ENCODE measurements at places on chromosomes 5 and 9.

- no peak for DNase-seq
Observed at GRCh38 chr9:34742710-34743109, 32.8 kb upstream of the CCL21 start.

DNA sequence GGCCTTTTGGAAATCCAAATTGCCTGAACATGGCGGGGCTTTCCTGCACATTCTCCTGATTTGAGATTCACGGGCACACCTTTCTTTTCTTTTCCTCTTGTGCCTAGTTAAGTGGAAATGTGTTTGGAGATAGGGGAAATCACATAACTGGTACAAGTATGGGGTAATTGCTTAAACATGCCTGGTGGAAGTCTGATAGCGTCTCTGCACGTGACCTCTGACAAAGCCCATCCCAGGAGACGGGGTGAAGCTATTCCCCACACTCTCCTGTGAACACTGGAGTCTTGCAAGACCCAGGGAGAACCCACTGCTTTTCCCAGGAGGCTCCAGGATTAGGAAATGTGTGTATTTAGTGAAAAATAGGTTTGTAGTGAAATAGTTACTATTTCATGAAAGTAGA is 2.9 kb upstream of the REEP2 start:
- DNase-seq: no peak

- no peak for DNase-seq
Observed at GRCh38 chr5:31738199-31738598, 99.3 kb downstream of the PDZD2 start.

GRCh38 chr5:132868754-132869153 is 2.3 kb downstream of the UQCRQ start:
- DNase-seq: no peak

DNA sequence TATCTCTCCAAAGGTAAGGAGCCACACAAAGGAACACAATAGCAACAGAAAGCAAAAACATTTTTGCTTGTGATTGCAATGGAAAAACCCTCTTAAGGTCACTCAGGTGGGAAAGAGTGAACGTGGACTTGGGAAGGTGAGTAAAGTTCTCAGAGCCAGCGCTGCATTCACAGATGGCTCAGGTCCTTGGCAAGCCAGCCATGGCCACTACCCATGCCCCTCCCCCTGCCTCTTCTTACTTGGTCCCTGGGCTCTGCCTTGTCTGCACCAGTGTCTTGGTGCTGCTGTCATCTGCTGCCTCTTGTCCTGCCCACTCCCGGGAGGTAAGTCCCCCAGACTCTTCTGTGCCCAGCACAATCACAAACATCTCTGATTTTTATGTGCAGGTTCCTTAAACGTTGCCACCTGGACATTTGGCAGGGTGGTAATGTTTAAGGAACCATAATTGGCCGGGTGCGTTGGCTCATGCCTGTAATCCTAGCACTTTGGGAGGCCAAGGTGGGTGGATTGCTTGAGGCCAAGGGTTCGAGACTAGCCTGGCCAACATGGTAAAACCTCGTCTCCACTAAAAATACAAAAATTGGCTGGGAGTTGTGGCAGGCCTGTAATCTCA is 74.6 kb downstream of the FEM1C start:
- DNase-seq: no peak

GRCh38 chr9:83491995-83492394 is 46.2 kb downstream of the FRMD3 start:
- no peak for DNase-seq

DNA sequence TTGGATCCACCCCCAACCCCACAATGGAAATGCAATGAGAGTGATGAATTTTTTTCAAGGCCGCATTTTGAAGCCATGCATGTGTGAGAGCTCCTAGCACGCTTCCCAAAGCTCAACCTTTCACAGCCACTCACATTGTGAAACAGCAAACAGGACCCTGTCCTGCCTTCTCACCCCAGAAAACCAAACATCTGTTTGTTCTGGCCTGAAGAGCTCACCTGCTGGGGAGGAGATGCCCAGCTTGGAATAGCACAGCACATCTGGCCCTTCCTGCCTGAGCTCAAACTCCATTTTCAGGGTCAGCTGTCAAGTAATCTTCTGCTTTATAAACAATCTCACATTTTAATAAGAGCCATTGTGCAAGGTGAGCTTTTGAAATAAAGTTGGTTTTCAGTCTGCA is 54.8 kb downstream of the SAXO1 start:
- no peak for DNase-seq

- peak; percentile 20 for DNase-seq
Observed at GRCh38 chr5:78760366-78760765, 111.8 kb upstream of the LHFPL2 start.

DNA sequence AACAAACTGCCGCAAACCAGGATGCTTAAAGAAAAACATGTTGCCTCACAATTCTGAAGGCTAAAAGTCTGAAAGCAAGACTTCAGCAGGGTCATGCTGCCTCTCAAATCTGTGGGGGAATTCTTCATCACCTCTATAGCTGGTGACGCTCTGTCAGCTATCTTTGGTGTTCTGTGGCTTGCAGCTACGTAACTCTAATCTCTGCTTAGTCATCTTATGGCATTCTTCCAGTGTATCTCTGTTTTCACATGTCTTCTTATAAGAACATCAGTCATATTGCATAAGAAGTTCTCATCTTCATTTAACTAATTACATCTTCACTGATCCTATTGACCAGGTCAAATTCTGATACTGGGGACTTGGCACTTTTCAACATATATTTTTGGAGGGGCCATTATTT is 243.0 kb downstream of the CDH10 start:
- no peak for DNase-seq

- DNase-seq: no peak
Observed at GRCh38 chr5:148469501-148469935, 85.8 kb downstream of the FBXO38 start.

DNA sequence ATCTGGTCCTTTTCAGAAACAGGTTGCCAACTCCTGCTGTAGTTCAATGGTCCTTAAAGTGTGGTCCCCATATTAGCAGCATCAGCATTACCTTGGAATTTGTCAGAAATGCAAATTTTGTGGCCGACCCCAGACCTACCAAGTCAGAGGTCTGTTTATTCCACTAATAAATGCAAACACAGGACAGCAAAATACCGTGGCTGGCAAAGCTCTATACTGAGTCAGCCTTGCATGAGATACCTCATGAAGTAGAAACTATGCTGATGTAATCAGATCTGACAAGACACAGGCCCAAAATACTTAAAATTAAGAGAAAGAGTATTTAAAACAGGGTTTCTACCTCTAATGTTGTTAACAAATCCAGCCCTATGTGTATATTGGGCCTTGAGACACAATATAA is 3.0 kb downstream of the GOLM1 start:
- no peak for DNase-seq

DNA sequence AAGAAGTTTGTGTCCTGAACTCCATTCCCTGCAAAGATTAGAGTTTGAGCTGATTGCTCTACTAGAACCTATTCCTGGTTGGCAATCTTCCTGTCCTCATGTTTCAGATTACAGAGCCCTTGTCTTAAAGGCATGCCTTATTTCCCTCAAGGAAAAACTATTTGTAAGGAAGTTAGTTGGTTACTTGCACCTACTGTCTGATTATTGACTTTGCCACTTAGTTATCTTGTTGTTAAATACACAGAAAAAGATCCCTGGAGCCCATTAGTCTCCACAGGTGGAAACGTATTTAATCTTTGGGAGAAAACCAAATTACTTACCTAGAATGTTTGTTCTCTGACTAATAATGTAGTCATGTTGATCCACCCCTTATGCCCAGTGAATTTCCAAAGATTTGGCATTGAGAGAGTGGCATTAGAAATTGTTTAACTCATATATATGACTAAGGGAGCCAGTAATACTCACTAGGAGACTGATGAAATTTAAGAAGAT is 132.3 kb upstream of the ELL2 start:
- no peak for DNase-seq

DNA sequence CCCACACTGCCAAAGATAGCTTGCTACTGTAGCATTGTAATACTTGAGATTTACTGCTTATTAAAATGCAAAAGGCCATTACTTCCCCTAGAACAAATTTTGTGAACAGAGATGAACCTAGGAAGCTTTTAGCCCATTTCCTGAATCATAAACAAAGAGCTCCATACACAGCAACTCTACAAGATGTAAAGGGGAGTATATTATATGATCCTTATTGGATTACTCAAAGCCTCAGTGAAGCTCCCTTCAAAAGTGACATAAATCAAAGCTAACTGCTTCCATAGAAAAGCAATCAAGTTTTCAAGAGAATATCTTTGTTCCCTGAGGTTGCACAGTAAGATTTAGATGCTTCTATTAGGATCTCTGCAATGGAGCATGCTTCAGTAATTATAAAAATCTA is 629.8 kb downstream of the EFNA5 start:
- DNase-seq: no peak

GRCh38 chr5:78597068-78597973 is 51.3 kb downstream of the LHFPL2 start:
- no peak for DNase-seq

DNA sequence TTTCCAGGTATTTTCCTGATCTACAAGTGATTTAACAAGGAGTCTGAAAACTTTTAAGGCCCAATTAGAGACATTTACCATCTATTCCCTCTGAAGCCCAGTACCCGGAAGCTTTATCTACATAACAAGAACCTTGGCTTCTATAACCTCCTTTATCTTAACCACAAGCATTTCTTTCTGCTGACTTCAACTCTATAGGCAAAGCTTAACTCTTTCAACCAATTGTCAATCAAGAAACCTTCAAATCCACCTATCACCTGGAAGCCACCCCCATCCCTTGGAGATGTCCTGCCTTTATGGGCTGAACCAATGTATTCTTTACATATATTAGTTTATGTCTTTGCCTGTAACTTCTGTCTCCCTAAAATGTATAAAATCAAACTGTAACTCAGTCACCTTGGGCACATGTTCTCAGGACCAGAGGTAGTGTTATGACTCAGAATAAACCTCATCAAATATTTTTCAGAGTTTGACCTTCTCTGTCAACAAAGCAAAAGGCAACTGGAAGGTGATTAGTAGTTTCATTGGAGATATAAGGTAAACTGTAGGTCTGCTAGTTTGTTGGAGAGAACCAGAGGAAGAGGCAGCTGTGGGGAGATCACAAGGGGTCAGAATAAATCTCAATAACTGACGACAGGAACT is 13.0 kb upstream of the RIMOC1 start:
- DNase-seq: no peak

DNA sequence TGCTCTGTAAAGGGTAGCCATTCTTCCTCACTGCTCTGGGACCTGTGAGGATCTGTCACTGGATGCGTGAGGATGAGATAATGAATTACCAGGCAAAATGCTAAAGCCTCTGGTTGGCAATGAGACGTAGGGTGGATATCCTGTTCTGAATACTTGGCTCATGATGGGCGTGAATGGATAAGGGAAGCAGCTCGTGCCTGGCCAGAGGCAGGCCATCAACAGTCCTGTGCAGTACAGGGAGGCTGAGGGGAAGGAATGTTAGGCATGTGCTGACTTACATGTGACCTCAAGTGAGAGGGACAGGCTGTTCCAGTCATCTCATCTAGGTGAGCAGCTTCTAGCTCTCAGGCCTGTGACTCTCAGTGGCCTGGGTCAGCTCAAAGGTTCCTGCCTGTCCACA is 172.8 kb downstream of the CARTPT start:
- no peak for DNase-seq

DNA sequence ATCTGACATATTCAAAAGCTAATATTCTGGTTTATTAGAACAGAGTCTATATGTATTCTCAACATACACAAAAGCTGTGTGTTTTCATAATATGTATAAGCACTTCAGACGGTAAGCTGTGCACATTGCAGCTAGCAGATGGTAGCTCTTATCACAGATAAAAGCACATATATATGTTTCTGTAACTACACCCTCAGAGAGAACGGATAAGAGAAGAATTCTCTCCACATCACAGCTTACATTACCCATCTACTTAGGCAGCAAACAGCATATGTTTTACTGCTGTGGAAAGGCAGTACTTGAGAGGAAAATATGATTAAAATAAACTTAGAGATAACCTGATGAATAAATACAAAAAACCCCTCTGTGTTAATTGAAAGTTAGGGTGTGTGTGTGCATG is 450.9 kb upstream of the ZNF608 start:
- DNase-seq: no peak

DNA sequence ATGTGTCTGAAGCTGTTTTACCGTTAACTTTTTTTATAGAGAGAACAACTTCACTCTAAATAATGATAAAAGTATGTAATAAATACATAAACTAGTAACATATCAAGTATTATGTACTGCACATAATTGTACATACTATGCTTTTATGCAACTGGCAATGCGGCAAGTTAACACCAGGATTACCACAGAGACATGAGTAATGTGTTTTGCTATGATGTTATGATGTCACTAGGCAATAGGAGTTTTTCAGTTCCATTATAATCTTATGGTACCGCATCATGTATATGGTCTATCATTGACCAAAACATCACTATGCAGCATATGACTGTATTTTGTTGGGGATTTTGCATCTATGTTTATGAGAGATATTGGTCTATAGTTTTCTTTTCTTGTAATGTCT is 326.4 kb upstream of the TARS1 start:
- no peak for DNase-seq

- DNase-seq: no peak
Observed at GRCh38 chr9:100294341-100294740, 58.4 kb downstream of the TEX10 start.

- no peak for DNase-seq
Observed at GRCh38 chr5:31534527-31535046, 2.5 kb downstream of the C5orf22 start.

GRCh38 chr5:168269937-168270330 is 21.5 kb upstream of the WWC1 start:
- no peak for DNase-seq

DNA sequence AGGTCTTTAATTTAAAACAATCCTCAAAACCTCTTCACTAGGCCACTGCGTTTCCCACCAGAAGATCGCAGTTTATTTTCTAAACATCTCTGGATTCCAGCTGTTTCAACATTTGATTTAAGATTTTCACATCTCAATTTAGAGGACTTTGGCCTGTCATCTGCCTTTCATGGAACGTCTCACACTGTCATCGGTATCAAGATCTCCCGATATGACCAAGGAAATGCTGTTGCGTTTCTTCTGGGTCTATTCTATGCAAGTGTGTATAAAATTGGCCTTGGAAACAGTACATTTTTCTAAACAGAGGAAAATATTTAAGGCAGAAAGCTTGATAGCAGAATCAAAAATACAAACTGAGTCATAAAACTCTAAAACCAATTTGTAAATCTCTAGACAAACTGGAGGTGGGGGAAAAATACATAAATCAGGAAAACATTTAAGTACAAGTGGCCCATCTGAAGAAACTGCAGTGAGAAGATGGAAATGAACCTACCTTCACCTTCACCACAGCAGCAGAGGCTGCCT is 53.6 kb upstream of the SIMC1 start:
- DNase-seq: no peak

DNA sequence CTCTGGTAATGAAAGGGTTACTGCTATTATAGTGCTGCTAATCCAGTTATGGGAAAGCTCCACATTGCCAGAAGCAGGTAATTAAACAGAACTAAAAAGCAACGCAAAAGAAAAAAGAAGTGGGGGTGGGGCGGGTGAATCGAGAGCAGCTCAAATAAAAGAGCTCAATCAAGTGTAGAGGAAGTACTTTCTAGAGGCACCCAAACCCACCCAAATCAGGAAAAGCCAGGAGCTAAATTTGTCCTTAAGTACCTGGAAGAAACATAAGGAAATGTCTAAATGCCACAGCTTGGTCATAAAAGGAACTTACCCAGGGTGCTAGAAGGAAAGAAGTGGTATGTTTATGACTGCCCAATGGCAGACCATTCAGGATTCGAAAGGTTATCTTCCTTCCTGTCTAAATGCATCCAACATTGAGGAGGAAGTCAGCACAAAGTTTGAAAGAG is 2.4 kb upstream of the RNF145 start:
- no peak for DNase-seq
